ENCODE measurements at places on chromosomes 7 and 10. TPM values are rescaled to one million over a fixed set of nuclear protein-coding genes. Genes with fewer than 3 reads are reported as not detected.
A peak's percentile ranks its signal among the peaks of the same experiment; 100 is the strongest.

- no peak overlapping the region for H3K4me3 ChIP-seq
- H3K27ac ChIP-seq: no peak overlapping the region
- no peak for DNase-seq
- no peaks in the 10 kb centered on the region for H3K36me3 ChIP-seq
Observed at GRCh38 chr10:34766266-34766600, 48.9 kb downstream of the PARD3 start.

GRCh38 chr10:48465860-48466521 is 138.9 kb downstream of the ARHGAP22 start:
- H3K27ac ChIP-seq: no peak overlapping the region
- H3K4me3 ChIP-seq: peak overlapping the region; percentile 20
- no peaks in the 10 kb centered on the region for H3K36me3 ChIP-seq
- DNase-seq: peak; percentile 17
- H3K4me1 ChIP-seq: peaks cover 40% of the 10 kb centered on the region

CHST15 gene
- total RNA-seq: 9.3 TPM

GRCh38 chr7:3927446-3928110 is 626.5 kb downstream of the SDK1 start:
- no peak for DNase-seq
- H3K36me3 ChIP-seq: no peaks in the 10 kb centered on the region
- H3K4me1 ChIP-seq: peaks cover 2% of the 10 kb centered on the region

DNA sequence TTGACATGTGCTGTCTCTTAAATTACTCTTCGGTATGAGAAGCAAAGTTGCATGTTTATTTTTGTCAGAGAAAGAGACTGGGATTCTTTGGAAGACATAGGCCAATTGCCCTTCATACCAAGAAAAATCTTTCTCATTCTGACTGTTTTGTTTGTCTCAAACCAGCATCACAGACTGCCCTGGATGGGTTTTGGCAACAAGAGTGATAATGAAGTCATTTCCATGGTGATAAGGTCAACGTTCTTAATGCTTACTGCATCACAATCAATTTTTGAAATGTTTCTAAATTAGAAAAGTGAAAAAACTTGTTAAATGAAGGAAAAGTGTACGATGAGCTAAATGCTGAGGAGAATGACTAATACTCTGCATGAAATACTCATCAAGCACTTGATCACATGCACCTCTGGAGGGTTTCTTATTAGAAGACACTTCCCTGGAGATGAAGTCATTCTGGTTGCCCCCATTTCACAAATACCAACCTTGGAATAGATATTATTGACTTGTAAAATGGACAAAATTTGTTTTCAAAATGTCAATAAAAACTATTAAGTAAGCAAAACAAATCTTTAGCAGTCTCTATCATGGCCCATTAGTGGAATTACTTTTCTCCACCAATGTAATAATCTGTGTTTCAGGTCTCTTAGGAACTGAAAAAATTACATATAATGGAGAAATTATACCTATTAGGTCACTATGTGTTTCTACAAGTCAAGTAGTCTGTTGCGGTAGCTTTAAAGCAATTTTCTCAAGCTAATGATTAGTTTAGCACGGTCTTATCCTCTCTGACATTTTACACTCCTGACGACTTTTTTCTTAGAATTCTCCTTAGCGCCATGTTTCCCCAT is 19.9 kb upstream of the SEC61G start:
- H3K27ac ChIP-seq: no peak overlapping the region
- no peak overlapping the region for H3K4me3 ChIP-seq
- H3K4me1 ChIP-seq: no peaks in the 10 kb centered on the region
- no peak for DNase-seq
- no peaks in the 10 kb centered on the region for H3K27me3 ChIP-seq
- H3K36me3 ChIP-seq: no peaks in the 10 kb centered on the region

DNA sequence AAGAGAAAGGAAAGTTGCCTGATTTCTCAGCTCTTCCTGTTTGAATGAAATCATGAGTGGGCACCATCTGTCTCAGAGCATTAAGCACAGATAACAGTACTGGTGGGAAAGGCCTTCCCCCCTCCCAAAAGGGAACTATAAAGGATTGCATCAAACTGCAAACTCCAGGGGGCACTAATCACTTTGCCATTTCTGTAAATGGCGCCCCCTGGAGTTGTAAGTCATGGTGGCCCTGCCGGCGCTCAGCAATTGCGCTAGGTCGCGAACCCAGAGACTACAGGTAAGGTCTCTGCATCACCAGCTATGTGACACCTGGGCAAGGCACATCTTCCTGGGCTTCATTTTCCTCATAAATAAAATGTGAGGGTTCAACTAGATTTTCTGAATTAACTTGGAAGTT is 11.1 kb downstream of the LRRC4 start:
- H3K4me3 ChIP-seq: no peak overlapping the region
- H3K27me3 ChIP-seq: no peaks in the 10 kb centered on the region
- DNase-seq: no peak
- H3K4me1 ChIP-seq: no peaks in the 10 kb centered on the region
- H3K36me3 ChIP-seq: no peaks in the 10 kb centered on the region

Data from testis (tissue), 5 donors.